ENCODE measurements at places on chromosomes 16 and 17.

GRCh38 chr17:40309949-40310510 is 1.1 kb downstream of the RARA start:
- peaks cover 81% of the 10 kb centered on the region for H3K4me1 ChIP-seq
- no peak for DNase-seq
- no peaks in the 10 kb centered on the region for H3K36me3 ChIP-seq
- no peak overlapping the region for H3K27ac ChIP-seq
- peak overlapping the region; percentile 89 for H3K4me3 ChIP-seq

DNA sequence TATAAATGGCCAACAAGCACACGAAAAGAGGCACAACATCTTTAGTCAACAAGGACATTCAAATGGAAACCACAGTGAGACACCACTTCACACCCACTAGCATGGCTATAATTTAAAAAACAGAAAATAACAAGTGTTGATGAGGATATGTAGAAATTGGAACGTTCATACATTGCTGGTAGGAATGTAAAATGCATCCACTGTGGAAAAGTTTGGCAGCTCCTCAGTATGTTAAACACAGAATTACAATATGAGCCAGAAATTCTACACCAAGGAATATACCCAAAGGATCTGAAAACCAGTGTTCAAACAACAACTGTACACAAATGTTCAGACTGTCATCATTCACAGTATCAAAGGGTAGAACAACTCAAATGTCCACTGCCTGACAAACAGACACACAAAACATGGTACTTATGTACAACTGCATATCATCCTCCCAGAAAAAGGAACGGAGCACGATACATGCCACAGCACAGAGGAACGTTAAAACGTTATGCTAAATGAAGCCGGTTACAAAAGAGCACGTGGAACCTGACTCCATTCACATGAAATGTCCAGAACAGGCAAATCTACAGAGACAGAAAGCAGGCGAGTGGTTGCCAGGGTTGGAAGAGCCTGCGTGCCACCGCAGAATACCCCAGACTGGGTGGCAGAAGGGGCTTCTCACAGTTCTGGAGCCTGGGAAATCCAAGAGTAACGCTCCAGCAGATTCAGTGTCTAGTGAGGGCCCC is 32.8 kb upstream of the METRNL start:
- no peak overlapping the region for H3K27ac ChIP-seq
- peaks cover 50% of the 10 kb centered on the region for H3K4me1 ChIP-seq
- DNase-seq: no peak
- H3K36me3 ChIP-seq: peaks cover 4% of the 10 kb centered on the region
- H3K27me3 ChIP-seq: no peaks in the 10 kb centered on the region

- no peak overlapping the region for H3K4me3 ChIP-seq
- no peak for DNase-seq
Measured at GRCh38 chr17:16465861-16466338, 26.1 kb downstream of the LRRC75A start.

DNA sequence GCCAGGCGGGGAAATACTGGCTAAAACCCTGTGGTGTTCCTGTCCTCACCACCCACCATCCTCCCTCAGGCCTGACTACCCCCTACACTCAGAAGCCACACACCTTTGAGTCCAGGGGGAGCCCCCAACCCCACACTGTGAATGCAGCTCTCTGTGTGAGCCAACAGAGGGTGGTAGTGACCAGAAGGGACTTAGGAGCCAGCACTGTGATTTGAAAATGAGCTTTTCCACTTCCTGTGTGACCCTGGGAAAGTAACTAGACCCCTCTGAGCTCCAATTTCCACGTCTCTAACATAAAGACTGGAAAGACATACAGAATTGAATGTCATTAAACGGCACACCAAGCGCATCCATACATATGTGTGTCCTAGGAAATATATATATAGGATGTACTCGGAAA is 58.7 kb downstream of the SDK2 start:
- no peaks in the 10 kb centered on the region for H3K36me3 ChIP-seq
- H3K4me3 ChIP-seq: no peak overlapping the region
- no peak overlapping the region for H3K27ac ChIP-seq
- H3K4me1 ChIP-seq: no peaks in the 10 kb centered on the region
- no peak for DNase-seq

DNA sequence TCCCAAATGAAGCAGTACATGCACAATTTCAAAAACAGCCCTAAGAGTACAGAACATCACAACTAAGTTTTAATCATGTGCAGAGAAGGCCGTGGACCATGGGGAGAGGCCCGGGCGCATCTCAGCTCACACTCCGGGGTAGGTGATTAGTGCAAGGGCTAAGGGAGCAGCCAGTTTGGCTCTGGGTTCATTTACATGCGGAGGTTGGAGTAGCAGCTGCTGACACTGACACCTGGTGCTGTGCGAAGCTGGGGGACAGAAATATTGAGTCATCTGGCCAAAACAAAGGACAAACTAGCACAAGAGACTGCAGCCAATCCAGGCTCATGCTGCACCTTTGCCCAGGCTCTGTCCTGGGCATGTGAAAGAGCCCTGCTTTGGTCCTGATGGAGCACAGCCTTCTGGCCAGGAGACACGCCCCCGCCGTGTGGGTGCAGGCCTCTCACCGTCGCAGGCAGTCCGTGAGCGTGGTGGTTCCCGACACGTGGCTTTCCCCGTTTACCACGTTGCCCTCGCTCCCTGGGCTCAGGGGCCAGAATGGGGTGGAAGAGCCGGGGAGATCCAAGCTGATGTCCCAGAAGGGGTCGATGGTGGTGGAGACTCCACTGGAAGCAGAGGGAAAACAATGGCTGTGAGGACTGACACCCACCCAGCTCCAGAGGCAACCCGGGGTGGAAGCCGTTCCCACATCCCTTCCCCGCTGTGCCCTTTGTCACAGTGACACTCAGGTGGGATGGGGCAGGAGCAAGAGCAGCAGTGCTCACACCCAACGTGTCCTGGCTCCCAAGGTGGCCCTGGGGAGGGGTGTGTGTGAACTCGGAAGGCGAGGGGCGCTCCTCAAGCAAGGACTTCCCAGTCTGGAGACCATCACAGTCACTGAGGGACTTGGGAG is 31.9 kb downstream of the USP22 start:
- no peak overlapping the region for H3K4me3 ChIP-seq
- peaks cover 94% of the 10 kb centered on the region for H3K36me3 ChIP-seq
- peaks cover under 1% of the 10 kb centered on the region for H3K4me1 ChIP-seq
- DNase-seq: no peak

DNA sequence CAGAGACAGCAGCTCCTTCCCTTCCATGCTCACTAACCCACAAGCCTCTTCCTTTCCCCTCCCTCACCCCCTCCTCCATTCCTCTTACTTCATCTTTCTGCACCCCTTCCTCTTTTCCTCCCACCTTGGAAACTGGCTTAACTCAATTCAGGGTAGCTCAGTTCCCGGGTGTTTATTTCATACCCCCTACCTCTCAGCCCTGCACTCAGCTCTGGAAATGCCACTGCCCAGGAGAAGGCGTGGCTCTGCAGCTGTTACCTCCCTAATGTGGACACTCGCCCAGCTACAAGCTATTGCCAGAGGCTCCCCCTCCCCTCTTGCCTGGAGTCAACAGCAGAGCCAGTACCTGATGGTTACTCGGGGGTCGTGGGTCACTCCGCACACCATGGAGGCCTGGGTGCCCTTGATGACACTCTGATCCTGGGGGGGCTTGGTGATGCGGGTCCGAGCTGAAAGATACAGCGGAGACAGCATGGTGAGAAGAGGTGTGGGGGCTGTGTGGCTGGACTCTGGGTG is 118.4 kb upstream of the CDC42EP4 start:
- no peak overlapping the region for H3K4me3 ChIP-seq
- no peak overlapping the region for H3K27ac ChIP-seq
- peaks cover 56% of the 10 kb centered on the region for H3K27me3 ChIP-seq

Data from HepG2 (cell line).